ENCODE measurements at places on chromosomes 6 and 20.

- DNase-seq, result no peak
Measured at GRCh38 chr6:14023855-14024254, 93.7 kb upstream of the CD83 start.

- DNase-seq, result no peak
Measured at GRCh38 chr20:51450221-51450712, 92.3 kb downstream of the NFATC2 start.

DNA sequence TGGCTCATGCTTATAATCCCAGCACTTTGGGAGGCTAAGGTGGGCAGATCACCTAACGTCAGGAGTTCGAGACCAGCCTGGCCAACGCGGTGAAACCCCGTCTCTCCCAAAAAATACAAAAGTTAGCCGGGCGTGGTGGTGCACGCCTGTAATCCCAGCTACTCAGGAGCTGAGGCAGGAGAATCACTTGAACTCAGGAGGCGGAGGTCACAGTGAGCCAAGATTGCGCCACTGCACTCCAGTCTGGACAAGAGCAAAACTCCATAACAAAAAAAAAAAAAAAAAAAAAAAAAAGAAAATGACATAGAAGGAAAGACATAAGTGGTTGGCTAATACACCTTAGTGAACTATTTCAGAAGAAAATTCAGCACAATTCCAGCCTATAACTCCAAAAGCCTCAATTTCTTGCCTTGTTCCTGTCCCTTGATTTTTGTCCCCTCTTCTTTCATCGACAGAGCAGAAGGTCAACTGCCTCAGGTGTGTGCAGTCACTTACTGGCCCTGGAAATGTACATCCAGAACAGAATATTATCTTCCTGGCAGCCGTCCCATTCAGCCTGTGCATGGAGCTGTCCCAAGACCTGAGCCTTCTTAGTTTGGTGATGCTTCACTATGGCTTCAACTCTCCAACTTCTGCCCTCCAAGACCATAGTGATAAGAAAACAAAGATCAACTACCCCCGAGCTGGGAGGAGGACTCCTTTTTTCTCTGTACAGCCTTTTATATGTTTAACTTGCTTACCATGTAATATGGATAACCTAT is 117.6 kb downstream of the LY86 start:
- DNase-seq, result no peak

DNA sequence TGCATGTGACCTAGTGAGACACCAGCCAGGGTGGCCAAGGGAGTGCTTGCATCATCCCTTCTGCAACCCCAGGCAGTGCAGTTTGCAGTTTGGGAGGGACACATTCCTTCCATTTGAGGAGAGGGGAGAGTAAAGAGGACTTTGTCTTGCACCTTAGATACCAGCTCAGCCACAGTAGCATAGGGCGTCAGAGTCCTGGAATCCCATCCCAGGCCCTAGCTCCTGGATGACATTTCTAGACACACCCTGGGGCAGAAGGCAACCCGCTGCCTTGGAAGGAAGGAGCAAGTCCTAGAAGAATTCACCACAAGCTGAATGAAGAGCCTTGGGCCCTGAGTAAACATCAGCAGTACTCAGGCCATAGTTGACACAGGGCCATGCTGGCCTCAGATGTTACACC is 680.4 kb upstream of the IMPG1 start:
- no peak for DNase-seq

- no peak for DNase-seq
Measured at GRCh38 chr6:31204751-31205145, 34.3 kb upstream of the POU5F1 start.

- no peak for DNase-seq
Measured at GRCh38 chr6:143063631-143064030, 2.9 kb downstream of the AIG1 start.

- DNase-seq, result no peak
Measured at GRCh38 chr6:10355115-10355702, 59.7 kb downstream of the TFAP2A start.

DNA sequence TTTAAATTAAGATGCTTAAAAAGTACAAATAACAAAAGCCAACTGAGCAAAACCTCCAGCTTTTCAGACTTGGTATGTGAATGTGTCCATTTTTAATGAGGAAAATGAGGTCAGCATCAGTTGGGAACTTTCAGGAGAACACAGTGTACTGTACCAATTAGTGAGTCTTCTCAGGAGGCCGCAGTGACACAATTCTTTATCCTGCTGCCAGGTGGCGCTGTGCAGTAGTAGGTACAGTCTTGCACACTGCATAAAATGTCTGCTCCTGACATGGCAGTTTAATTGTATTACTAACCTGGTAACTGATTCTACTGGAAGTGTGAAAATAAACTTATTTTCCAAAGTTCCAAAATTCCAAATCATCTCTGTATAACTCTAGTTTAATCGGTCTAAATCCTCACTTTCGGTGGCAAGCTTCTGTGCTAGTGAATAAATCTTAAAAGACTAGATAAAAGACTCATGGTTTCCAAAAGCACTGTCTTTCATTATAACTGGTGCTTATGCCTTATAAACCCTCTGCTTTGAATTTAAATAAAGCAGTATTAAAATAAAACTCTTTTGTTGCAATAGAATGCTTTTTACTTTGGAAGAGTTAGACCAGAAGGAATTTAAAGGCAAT is 214.8 kb upstream of the MMS22L start:
- peak; percentile 16 for DNase-seq

DNA sequence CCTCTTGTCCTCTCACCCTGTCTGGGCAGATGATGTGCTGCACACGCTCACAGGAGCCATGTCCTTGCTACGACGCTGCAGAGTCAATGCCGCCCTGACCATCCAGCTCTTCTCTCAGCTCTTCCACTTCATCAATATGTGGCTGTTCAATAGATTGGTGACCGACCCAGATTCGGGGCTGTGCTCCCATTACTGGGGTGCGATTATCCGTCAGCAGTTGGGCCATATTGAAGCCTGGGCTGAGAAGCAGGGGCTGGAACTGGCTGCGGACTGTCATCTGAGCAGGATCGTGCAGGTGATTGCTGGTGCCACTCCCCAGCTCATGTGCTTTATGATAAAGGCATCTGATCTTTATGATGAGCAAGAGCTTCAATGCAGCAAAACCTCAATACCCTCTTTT is 82.3 kb upstream of the KIF25 start:
- no peak for DNase-seq

DNA sequence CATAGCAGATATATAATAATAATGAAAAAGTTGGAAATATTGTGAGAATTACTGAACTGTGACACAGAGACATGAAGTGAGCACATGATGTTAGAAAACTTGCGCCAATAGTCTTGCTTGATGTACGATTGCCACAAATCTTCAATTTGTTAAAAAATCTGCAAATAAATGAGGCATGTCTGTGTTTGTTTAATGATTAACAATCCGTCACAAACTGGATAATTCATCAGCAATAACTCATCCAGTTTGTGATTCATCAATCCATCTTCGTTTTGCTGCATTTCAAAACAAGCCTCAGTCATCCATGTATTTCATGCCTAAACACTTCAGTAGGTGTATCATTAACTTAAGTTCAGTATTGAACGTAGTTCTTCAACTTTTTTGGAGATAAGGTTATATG is 25.5 kb upstream of the SMIM26 start:
- DNase-seq, result no peak

- no peak for DNase-seq
Measured at GRCh38 chr20:18176318-18176785, 38.7 kb downstream of the KAT14 start.

GRCh38 chr20:42914302-42914701 is 275.4 kb downstream of the PTPRT start:
- DNase-seq, result no peak

DNA sequence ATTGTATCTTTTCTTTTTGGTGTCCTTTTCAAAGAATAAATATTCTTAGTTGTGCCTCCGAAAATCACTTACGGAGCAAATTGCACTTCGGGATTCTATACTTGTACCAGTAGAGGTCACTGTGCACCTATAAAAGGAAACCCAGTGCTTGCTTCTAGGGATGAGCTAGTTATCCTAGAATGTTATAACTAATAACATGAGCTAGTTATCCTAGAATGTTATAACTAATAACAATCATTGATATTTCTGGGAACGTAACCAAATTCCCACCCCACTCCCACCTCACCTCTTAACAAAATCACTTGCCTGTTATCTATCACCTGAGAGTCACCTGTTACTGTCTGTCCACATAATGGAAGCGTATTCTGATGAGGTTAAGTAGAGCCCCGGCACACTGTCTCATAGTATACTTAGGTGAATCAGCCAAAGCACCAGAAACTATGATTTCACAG is 126.9 kb upstream of the TIAM2 start:
- no peak for DNase-seq

- DNase-seq, result no peak
Measured at GRCh38 chr6:30883685-30884520, at the start of gene DDR1. Gene DDR1, plus strand, starts transcription at chr6:30884519. Its CDS starts 4,211 bp downstream, at chr6:30888730.

GRCh38 chr6:33672808-33673207 is 38.7 kb downstream of the UQCC2 start:
- DNase-seq, result peak; percentile 67

- DNase-seq, result no peak
Measured at GRCh38 chr6:64090352-64090751, 454.8 kb downstream of the PHF3 start.

DNA sequence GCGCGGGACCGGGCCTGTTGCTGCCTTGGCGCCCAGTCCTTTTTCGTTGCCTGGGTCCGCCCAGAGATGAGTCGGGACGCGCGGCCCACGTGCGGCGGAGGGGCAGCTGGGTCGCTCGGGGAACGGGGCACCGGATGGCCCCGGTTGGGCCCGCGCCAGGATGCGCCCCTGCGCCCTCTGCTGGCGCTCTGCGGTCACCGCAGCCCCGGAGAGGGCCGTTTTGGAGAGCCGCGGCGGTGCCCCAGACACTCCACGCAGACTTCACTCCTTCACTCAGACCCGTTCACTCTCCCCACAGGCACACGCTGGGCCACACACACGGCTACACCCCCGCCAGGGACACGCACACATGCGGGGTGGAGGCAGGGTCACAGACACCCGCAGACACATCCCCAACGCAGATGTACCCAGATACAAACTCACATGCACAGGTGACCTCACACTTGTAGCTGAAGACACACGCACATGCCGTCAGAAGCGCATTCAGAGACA is 38.8 kb downstream of the SRC start:
- DNase-seq, result no peak

- DNase-seq, result no peak
Measured at GRCh38 chr6:170152124-170152926, 138.6 kb downstream of the DLL1 start.

DNA sequence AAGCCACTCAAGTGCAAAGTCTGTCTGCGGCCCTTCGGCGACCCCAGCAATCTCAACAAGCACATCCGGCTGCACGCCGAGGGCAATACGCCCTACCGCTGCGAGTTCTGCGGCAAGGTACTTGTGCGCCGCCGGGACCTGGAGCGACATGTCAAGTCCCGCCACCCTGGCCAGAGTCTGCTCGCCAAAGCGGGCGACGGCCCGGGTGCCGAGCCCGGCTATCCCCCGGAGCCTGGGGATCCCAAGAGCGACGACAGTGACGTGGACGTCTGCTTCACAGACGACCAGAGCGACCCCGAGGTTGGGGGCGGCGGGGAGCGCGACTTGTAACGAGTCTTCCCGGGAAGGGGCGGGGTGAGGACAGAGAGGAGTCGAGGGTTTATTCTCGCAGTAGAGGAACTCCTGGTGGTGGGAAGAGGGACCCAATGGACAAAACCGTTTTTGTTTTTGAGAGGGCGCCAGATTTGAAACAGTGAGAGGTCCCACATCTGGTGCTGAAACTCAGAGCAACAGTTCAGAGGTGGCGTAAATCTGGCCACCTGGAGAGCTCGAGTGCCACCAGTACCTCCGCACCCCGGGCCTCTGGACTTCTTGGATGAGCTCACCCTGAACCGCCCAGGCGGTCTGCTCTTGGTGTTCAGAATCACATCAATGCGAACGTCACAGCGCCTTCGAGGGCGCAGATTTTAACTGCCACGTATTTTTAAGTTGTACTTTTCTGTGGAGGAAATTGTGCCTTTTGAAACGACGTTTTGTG is 8.0 kb downstream of the PRDM13 start:
- DNase-seq, result no peak

DNA sequence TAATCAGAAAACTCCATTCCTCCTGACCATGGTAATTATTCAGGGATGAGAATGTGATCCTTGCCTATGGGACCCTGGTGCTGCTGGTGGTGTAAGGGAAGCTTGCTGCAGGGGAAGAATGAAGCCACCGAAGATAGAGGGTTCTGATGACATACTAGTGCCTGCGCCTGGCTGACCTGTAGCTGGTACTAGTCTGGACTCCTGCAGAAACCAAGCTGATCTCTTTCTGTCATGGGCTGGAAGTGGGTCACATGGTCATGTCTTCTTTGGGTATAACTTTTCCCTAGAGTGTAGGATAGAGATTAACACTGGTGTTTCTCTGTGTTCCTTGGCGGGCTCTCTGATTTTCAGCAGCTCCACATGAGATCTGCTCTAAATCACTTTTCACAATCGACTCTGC is 8.6 kb upstream of the SLC4A11 start:
- no peak for DNase-seq

DNA sequence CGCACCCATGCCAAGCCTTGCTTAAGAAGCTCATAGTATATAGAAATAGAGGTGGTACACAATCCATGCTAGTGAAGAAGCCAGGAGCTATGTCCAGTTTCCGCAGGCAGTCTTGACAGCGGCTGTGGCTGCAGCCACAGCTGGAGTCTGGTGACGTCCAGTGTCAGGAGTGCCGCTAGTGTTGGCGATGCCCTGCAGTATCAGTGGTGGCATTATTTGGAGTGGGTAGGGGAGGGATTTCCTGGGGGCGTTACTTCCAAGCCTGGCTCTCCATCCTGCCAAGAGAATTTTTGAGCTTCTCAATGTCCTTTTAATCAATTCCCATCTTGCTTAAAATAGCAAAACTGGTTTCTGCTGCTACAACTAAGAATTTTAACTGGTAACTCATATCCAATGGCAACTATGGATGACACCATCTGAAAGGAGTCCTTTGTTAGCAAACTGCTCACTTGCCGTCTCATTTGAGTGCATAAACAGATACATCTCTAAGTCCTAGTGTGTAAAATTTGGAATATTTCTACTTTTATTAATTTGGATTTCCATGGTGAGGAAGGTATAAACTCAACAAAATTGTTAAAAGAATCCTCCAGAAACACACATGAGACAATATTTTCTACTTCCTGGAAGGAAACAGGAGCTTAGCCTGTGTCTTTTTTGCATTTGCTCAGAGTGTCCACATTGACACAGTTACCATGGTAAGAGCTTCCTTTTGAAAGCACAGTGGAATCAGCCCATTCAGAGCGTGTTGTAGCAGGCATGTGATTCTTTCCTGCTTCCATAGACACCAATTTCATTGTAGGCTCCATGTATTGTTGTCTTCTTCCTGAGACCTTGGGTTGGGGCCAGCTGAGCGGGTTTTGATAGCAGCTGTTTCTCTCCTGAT is 44.6 kb upstream of the PXDC1 start:
- DNase-seq, result no peak

GRCh38 chr6:5468586-5468985 is 207.3 kb downstream of the FARS2 start:
- no peak for DNase-seq

DNA sequence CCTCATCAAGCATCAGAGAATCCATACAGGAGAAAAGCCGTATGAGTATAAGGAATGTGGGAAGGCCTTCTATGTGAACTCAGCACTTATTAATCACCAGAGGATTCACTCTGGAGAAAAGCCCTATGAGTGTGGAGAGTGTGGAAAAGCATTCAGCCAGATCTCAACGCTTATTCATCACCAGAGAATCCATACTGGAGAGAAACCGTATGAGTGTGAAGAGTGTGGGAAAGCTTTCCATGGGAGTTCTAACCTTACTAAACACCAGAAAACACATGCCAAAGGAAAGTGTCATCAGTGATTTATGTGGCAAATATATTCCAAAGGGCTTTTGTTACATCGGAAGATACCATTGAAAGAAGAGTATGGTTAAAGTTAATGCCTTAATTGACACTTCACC is 25.4 kb downstream of the ZKSCAN8 start:
- peak; percentile 34 for DNase-seq

GRCh38 chr6:11992086-11992485 is 20.0 kb upstream of the HIVEP1 start:
- DNase-seq, result no peak

All from AG09319 (cell line).